ENCODE measurements at places on chromosomes 3 and 15. TPM values are rescaled to one million over a fixed set of nuclear protein-coding genes. Genes with fewer than 3 reads are reported as not detected.
A peak's percentile ranks its signal among the peaks of the same experiment; 100 is the strongest.

- DNase-seq, result no peak
Measured at GRCh38 chr3:124260206-124260915, 268.4 kb upstream of the ROPN1 start.

GRCh38 chr3:74506246-74506645 lies 108.2 kb downstream of the CNTN3 start:
- DNase-seq, result no peak

- DNase-seq, result no peak
Measured at GRCh38 chr3:67674055-67674454, 19.6 kb upstream of the SUCLG2 start.

- no peak for DNase-seq
Measured at GRCh38 chr3:197959500-197959890, 522 bp upstream of the LMLN start.

- DNase-seq, result peak; percentile 39
Measured at GRCh38 chr3:9916734-9917680, at the start of gene IL17RC. TSS of gene IL17RC (plus strand) at chr3:9917098. CDS start at chr3:9917316, 218 bp downstream.

DNA sequence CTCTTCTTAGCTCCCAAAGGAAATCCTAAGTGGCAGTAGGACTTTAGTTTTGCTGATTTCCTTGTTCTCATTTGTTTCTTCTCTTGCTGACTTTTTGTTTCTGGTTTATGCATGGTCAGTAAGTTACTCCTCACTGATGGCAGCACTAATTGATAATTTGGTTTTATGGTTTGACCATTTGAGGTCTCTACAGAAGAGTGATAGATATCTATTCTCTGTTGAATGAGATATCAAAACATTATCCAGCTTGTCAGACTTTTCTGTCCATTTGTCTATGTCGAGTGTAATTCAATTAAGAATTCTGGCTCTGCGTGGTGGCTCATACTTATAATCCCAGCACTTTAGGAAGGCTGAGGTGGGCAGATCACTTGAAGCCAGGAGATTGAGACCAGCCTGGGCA lies 84.5 kb upstream of the PLXND1 start:
- DNase-seq, result no peak

DNA sequence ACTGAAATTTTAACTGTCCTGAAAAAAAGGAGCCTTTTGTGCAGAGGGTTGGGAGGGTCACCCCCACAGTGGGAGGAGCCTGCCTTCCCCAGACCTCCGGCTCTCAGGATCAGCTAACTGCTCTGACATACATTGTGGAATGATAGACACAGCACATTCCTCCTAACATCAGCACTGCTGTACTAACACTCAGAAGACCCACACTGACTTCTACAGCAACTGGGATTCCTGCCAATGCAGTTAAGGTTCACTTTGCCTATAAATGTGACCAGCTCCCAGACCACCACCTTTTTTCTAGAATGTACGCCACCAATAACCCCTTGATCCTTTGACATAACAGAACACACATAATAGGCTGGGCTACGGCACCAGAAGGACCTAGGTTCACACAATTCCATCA lies 3.2 kb downstream of the CPEB1 start:
- no peak for DNase-seq

- DNase-seq, result peak; percentile 75
Measured at GRCh38 chr3:46538803-46539442, 27.2 kb downstream of the LRRC2 start.

DNA sequence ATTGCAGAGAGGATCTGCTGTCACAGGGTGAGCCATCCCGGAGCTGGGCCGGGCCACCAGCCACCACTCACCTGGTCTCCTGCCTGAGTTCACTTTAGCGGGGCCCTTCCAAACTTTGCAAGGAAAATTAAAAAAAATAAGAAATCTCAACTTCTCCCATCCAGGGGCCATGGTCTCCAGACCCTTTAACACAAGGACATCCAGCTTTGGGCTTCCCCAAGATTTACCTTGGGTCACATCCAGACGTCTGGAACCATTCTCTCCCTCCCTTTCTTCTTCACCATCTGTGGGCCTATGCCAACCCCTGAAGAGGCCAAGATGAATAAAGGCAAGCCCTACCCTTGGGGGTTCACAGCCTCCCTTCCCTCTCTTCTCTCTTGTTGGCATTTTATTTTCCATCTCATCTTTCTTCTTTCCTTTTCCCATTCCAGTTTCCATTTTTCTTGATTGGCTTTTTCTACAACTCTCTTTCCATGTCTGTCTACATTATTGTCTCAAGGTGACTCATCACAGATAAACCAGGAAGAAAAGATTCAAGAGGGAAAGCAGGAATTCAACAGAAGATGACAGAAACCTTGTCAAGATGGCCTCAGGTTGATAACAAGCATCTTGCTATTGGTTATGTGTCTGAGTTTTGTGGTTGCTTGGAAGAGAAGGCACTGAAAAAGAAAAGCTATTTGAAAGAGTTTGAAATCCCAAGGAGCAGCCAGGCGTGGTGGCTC lies 49.5 kb downstream of the ITGA11 start:
- peak; percentile 10 for DNase-seq

DNA sequence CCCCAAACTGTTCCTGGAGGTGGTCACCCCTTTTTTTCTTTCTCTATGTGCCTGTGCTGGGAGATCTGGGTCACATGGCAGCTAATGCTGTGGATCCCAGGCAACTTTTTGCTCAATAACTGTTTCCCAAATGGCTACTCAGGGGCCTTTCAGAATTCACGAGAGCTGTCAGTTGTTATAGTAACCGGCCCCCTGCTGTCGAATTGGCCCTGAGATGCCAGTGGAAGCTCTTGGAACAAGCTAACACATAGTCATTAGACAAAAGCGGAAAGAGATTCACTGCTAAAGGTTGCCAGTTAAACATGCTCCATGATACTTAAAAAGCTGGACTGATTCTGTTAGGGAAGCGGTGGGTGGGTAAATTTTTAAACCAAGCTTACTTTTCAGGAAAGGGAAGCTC lies 144.1 kb downstream of the FEZF2 start:
- no peak for DNase-seq

- DNase-seq, result no peak
Measured at GRCh38 chr15:36301947-36302346, 277.5 kb upstream of the CDIN1 start.

DNA sequence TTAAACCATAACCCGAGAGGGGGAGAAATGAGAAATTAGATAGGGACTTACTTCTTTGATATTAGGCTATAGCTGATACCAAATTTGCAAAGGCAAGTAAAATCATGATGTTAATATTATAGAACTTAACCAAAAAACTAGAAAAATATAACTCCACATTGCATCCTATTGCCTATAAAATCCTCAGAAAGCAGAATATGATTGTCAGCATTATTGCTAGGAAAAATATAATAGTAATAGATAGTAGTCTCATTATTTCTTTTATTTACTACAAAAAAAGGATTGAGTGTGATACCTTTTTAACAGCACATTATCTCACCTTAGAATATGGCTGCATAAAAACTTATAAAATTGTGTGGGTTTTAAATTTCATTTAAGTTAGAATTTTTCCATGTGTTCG lies 206.5 kb upstream of the CDIN1 start:
- no peak for DNase-seq

- DNase-seq, result no peak
Measured at GRCh38 chr15:84929795-84930603, 45.5 kb downstream of the SLC28A1 start.

DNA sequence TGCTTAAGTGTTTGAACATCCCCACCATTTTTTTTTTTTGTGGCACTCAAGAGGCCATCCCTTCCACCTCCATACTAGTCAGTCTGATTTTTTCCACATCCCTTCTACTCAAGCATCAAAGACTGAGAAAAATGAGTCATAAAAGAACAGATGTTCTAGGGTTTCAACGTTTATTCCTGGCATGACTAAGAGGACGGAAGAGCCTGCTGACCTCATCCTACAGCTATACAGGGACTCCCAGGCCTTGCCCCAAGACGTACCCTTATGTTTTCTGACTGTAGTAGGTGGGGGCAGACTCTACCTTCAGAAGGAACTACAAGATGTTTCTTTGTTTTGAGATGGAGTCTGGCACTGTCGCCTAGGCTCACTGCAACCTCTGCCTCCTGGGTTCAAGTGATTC lies 3.3 kb upstream of the ITPKA start:
- no peak for DNase-seq

DNA sequence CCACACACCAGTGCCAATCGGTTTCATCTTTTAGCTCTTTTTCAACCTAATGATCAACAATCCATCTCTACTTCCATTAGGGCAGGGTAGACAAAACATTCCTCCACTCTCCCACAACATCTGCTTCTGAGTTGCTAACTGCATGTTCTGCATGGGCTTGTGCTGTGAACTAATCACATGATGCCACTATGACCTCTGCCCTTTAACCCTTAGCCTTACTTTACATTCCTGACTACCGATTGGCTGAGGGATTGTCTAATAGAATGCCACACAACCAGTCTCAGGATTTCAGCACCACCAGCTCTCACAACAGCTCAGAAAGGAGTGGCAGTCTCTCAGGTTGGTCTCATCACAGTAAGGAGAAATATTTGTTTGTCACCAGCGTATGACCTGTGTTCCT lies 562.8 kb downstream of the ROBO2 start:
- DNase-seq, result no peak

DNA sequence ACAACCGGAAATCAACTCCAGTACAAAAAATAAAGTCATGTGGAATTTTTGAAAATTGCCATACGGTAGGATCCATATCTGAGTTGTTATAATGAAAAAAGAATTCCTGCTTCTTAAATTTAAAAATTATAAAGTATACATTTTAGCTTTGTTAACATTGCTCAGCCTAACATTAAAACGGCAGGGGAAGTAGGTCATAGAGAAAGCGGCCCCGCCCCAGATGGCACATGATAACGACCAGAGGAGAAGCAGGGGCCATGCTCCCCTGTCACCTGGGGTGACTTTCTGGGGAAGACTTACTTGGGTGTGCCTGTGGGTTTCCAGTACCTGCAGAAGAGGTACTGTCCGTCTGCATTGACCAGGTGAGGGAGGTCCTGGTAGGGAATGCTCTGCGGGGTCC lies 921 bp downstream of the MGLL start:
- no peak for DNase-seq

- no peak for DNase-seq
Measured at GRCh38 chr3:35183927-35184675, 455.2 kb upstream of the ARPP21 start.

- DNase-seq, result no peak
Measured at GRCh38 chr15:59245559-59245958, 38.9 kb downstream of the LDHAL6B start.

DNA sequence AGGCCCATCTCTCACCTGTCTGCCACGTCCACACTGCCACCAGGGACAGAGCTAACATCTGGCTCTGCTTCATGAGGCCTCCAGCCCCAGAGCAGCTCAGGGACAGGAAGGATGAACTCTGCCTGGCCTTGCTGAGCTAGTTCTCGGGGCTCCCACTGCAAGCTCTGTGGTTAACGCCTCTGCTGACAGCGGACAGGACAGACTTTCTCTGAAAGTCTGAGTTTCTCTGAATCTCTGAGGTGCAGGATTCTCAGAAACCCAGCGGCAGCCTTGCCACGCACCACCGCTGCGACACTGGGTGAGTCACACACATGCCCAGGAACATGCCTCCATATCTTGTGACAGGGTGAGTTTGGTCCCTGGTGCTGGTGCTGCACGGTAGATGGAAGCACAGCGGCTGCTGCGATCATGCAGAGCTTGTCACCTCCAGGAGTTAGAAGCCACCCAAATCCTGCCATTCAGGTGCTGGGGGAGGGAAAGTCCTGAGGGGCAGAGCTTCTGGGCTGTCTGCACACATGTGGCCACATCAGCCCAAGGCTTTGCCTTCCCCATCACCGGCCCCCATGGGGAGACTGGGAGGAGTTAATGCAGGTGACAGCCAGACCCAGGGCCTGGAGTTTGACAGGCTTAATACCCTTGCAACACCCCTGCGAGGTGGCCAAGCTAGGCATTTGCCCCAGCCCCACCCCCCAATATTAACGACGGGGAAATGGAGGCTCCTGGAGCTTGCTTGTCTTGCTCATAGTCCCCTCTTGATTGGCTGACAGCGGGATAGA lies 267.0 kb downstream of the PLCL2 start:
- peak; percentile 84 for DNase-seq

GRCh38 chr3:173397161-173398110 lies at the start of gene NLGN1:
TSS of gene NLGN1 (plus strand) at chr3:173397744.
- DNase-seq, result no peak

DNA sequence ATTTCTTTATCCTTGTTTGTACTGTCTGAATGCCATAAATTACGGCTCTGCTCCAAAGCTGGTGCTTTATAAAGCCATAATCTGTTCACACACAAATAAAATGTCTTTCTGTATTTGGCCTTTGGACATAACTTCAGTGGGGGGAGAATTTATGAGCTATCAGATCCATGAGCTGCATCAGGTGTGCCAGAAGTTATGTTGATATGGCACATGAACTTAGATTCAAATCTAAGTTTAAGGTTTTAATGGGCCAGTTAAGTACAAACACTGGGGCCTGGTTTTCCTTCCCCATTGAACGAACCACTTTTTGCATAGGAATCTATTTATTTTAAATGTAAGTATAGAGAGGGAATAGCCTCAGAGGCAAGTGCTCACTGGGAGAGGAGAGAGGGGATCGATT lies 239.9 kb downstream of the NFKBIZ start:
- DNase-seq, result no peak

DNA sequence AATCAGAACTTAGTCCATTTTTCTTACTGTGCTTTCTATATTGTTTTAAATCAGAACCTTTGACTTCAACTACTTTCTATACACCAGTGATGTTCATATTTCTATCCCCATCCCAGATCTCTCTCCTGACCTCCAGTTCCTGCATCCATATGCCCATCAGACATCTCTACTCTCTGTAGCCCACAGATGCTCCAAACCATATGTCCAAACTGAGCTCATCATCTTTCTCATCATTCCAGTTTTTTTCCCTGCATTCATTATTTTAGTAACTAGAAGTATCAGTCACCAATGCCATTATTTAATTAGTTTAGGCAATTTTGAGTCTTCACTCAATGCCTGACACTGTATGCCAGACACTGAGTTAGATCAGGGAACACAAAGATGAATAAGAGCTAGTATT lies 25.4 kb upstream of the IL16 start:
- no peak for DNase-seq

DNA sequence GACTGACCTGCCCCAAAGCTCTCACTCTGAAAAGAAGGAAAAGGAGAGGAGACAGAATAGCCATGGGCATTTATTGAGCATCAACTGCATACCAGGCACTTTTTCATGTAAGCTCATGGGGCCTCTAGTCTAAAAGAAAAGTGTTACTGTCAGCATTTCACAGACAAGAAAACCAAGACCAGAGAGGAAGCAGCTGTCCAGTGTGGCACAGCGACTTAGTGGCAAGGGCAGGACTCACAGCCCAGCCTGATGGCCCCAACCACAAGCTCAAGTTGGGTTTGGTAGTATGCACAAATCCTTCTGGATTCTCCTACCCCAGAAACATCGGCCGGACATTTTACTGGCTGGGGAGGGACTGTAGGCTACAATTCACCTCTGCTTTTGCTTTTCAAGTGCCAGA lies 5.8 kb downstream of the EFCC1 start:
- DNase-seq, result no peak

TPRA1 gene
- total RNA-seq, result 33.9 TPM

MYL3 gene
- total RNA-seq, result not detected

CYP1A2 gene
- not detected for total RNA-seq

KBTBD12 gene
- total RNA-seq, result not detected

ASB14 gene
- not detected for total RNA-seq

ITPR1 gene
- total RNA-seq, result 74.3 TPM

GOLIM4 gene
- 3.1 TPM for total RNA-seq

C3orf33 gene
- total RNA-seq, result 2.2 TPM

MCF2L2 gene
- total RNA-seq, result 6.5 TPM
